ENCODE measurements at places on chromosomes 6 and 20.

DNA sequence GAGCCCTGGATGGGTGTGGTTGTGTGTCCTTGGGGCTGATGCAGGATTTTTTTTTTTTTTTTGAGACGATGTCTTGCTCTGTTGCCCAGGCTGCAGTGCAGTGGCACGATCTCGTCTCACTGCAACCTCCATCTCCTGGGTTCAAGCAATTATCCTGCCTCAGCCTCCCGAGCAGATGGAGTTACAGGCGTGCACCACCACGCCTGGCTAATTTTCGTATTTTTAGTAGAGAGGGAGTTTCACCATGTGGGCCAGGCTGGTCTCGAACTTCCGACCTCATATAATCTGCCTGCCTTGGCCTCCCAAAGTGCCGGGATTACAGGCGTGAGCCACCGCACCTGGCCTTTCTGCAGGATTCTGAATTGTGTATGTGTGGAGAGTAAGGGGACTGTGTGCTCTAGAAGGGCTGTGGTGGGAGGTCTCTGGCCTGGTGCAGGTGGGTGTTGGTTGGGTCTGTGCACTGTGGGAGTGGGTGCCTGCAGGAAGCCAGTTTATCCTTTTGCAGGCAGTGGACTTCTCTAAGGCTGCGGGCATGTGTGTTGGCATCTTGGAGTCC lies 11.0 kb upstream of the ID1 start:
- DNase-seq, result no peak

GRCh38 chr6:166757232-166758135 lies 130.4 kb upstream of the RPS6KA2 start:
- DNase-seq, result no peak

DNA sequence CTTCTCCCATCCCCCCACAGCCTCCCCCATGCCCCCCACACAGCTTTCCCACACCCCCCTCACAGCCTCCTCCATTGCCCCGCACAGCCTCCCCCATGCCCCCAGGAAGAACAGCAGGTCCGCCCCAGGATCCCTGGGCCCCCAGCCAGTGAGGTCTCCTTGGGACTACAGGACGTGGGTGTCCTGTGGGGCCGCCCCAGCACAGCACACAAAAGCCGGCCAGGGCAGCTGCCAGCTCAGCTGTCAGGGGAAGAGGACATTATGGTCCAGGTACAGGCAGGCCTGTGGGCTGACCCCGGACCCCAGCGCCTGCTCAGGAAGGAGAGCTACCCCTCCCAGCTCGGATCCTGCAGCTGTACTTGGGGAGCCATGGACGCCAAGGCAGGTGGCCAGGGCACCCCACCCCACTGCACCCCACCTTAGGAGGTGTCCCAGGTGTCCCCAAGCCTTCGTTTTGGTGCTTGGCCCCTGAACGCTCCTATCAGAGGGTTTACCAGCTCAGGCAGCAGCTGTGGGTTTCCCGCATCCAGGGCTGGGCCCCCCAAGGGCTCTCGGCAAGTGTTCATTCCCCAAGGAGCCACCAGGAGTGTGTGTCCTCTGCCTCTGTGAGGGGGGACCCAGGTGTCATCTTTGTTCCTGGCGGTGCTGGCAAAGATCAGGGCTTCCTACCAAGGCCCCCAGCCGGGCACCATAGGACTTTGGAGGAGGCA lies 42.3 kb upstream of the GATA5 start:
- no peak for DNase-seq

GRCh38 chr20:18005170-18005989 lies 36.6 kb downstream of the MGME1 start:
- DNase-seq, result no peak

DNA sequence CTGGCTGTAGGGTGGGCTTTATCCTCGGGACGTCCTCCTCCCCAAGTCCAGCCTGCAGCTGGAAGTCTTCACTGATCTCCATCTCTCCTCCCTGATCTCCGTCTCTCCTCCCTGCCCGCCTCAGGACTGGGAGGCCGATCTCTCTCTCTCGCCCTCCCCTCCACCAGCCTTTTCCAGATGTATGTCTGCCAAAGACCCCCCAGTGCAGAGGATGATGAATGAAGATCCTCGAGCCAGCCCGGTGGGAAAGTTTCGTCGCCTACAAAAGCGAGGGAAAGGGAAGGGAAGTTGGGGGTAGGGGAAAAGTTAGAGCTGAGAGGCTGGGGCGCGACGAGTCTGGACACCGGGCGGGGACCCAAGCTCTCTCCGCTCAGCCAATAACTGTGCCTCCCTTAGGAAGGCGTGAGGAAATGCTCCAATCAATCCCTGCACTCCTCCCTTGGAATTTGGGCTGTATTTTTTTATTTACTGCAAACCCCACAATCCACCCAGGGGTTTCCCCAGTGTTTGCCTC lies 595 bp upstream of the SRF start:
- no peak for DNase-seq

DNA sequence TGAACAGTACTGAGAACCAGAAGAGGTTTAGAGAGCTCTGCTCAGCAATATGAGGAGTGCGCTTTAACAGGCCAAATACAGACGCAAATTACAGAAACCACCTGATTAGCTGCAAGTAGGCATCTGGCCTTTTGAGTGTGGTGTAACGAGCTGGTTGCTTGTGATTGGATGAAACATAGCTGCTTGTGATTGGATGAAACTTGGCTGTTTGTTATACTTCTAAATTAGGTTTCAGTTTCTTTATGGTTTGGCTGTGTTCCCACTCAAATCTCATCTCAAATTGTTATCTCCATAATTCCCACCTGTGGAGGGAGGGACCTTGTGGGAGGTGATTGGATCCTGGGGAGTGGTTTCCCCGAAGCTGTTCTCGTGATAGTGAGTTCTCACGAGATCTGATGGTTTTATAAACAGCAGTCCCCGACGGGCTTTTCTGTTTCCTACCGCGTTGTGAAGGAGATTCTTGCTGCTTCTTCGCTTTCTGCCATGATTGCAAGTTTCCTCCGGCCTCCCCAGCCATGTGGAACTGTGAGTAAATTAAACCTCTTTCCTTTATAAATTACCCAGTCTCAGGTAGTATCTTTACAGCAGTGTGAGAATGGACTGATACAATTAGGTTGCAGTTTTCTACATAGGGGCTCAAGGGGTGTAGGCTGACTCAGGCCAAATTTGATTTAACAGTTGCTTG lies 655.9 kb upstream of the MAN1A1 start:
- no peak for DNase-seq

DNA sequence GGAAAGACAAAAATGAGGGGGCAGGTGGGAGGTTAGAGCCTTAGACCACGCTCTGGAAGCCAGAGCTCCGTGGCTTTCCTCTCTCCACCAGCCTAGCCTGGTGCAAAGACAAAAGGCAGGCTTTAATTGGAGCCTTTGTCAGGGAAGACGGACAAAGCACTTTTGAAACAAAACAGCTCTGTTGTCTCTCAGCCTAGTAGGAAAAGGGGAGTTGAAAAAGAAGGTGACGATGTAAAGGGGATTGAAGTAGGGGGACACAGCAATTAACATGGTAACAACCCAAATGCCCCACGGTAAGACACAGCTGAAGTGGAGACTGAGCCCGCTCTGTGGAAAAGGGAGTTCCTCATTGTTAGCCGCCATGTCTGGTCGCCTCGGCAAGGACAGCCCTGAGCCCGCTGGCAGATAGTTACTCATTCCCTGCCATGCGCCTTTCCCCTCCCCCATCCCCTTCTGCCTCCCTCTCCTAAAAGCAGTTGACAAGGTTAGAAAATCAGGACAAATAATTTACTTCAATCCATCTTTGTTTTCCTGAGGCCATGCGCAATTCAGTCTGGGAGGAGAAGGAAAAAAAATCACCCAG lies 93.0 kb downstream of the TCP11 start:
- DNase-seq, result no peak

DNA sequence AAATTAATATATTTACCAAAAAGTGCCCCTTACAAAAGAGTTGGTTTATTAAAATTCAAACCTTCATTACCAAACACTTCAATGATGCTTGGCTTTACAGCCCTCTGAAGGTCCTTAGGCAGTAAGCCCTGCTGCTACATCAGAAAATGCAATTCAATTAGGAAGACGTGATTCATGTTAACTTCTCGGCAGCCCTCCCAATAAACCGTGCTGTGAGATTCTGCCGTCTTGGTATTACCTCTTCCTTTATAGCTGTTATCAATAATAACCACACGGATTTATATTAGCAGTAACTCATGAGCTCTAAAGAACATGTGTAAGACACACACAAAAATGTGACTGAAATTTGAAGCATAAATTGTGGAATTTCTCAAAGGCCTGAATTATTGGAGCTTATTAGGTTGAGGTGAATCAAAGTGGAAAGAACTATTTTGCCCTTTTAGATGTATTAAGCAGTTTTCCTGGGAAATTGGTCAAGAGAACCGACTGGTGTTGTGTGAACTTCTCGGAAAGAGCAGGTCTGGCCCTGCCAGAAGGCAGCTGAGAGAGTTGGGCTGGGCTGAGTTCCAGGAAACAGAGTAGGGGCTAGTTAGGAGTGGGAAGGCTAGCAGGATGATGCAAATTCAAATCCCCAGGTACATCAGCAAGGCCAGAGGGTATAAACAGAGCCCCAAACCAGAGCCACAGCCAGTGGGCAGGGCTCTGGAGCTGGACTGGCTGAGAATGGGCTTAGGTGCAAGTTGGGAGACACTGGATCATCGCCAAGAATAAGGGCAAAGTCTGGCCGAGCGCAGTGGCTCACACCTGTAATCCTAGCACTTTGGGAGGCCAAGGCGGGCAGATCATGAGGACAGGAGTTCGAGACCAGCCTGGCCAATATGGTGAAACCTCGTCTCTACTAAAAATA lies 33.1 kb downstream of the FGD2 start:
- no peak for DNase-seq

- no peak for DNase-seq
Measured at GRCh38 chr6:110277100-110277665, 81.0 kb downstream of the METTL24 start.

DNA sequence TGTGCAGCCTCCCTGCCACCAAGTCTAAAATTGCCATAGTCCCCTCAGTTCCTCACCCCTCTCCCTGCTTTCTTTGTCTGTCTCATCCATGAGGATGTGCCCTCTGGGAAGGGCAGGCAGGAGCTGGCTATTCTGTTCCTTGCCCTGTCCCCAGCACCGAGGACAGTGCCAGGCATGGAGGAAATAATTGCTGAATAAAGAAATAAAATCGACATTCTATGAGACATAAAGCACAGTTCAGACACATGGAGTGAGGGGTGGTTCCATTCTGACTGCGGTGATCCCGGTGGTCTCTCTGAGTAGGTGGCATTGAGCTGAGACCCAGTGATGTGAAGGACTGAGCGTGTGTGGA lies 23.5 kb upstream of the NOL4L start:
- DNase-seq, result no peak

- DNase-seq, result no peak
Measured at GRCh38 chr6:151292974-151293687, 53.4 kb downstream of the AKAP12 start.

DNA sequence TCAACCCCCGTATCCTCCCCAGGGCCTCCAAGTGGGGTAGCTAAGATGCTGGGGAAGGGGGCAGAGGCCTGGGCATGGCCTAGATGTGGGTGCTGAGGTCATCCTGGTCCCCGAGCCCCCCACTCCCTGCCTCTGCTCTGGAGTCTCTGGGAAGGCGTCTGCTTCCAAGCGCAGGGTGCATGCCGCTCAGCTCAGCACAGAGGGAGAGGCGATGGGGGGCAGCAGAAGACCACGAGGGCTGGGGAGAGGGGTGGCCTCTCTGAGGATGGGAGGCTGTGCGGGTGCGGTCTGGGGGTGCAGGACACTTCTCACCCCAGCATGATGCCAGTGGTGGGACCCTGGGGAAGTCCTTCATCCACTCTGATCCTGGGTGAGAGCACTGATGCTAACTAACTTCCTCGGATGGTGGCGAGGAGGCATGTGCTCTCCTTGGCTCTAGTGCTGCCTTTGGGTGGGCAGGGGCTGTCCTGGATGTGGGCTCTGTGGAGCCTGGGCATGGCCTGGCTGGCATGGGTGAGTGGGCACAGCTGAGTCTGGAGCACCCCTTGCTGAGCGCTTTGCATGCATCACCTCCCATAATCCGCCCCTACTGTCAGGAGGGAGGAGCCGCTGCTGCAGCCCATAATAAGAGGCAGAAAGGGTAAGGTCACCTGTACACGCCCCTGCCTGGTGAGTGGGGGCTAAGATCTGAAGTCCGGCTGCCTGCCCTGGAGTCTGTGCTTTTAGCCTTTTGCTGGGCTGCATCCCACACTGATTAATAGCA lies 34.7 kb downstream of the EFCAB8 start:
- no peak for DNase-seq

Measured in stimulated activated CD8-positive, alpha-beta memory T cell treated with anti-CD3 and anti-CD28 coated beads, Interleukin-7, amount 100 ng/mL, for 4 hours (primary cell).